ENCODE measurements at places on chromosomes 4 and X.
A peak's percentile ranks its signal among the peaks of the same experiment; 100 is the strongest.

GRCh38 chr4:43452948-43453347, 560.4 kb downstream of the GRXCR1 start:
- no peak for DNase-seq

- no peak for DNase-seq
These were observed 109.8 kb upstream of the ANXA3 start for GRCh38 chr4:78441756-78442155.

DNA sequence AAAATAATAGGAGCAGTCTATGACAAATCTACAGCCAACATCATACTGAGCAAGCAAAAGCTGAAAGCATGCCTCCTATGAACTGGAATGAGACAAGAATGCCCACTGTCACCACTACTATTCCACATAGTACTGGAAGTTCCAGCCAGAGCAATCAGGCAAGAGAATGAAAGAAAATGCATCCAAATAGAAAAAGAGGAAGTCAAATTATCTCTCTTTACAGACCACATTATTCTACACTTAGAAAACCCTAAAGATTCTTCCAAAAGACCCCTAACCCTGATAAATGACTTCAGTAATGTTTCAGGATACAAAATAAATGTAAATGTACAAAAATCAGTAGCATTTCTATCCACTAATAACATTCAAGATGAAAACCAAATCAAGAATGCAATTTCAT, 249.0 kb downstream of the STK32B start:
- no peak for DNase-seq

DNA sequence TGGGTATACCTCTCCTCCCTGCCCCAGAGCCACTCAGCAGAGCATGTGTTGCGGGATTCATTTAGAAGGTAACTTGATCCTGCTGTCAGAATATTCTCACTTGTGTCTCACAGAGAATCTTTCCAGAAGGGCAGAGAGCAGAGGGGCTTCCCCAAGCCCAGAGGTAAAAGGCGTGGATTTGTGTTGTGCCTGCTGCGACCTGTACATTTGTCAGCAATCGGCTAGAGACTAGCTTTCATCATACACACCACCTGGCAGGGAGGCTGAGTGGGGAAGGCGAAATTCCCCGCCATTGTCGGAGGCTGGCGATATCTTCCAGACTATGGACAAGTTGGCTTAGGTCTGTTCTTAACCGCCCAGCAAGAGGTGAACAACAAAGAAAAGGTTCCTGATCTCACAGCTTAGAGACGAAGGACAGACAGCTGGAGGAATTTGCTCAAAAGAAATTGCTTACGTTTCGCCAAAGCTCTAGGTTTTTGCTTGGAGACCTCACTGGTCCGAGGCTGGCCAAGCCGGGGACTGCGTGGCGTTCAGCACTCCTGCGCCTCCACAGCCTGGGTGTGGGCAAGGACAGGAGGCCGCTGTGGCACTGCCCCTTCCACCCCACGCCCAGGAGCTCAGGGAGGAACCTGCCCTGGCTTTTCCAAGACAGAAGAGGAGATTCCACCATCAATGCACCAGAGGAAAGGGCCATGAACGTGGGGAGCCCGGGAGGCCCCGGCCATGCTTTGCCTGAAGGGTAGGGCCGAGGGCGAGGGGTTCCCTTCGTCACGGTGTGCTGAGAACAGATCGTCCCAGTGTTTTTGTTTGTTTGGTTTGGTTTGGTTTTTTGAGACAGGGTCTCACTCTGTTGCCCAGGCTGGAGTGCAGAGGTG, 69.4 kb downstream of the DCTD start:
- no peak for DNase-seq

DNA sequence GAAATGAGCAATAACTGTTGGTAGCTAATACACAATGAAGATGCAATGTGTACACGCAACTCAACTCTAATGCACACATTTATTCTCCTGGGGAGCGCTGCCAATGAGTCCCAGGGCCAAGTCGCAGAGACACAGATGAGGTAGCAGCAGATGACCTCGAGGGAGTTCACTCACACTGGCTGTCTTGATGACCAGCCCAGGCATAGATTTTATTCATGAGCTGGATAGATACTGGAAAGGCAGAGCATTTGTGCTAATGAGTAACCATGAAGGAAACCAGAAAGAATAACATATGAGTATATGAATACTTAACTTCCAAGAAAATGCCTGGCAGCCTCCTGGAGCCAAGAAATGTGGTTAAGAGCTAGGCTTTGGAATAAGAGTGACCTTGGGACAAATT, 42.3 kb downstream of the RASL11B start:
- DNase-seq, result no peak

DNA sequence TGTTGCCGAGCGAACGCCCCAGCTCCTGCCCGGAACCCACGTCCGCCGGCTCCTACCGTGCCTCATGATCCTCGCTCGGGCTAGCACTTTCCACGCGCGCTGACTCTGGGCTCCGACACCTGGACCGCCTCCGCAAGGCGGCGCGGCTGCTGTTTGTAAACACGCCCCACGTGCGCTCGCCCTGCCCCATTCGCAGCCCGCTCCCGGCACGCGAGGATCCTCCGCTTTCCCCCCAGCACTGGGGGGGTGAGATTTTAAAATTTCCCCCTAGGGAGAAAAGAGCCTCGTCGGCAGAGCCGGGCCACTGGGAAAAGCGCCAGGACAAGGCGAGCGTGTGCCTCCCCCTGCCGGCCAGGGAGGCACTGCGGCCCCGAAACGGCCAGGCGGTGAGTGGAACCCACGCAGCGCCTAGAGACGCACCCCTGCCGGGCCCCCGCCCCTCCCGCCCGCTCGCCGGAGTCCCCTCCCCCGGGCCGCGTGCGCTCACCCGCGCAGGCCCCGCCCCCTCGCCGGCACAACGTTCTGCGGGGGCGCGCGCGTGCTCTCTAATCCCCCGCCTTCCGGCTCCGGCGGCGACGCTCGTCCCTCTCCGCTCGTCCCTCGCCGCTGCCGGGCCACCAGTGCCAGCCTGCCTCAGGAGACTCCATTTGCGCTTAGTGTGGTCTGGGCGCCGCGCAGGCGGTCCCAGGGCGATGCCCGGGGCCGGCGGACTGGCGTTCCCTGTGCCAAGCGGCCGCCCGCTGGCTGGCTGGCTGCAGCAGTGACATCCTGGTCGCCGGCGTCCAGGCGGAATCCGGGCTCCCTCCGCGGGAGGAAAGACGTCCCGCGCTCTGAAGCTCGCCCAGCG, at the start of gene TIGD2:
TIGD2 (plus strand) TSS at position 548 of the 847 bp plus-strand sequence. CDS start 1,442 bp downstream, outside the sequence.
- peak; percentile 95 for DNase-seq

- DNase-seq, result no peak
These were observed 27.8 kb upstream of the TMEM164 start for GRCh38 chrX:109974906-109975655.

DNA sequence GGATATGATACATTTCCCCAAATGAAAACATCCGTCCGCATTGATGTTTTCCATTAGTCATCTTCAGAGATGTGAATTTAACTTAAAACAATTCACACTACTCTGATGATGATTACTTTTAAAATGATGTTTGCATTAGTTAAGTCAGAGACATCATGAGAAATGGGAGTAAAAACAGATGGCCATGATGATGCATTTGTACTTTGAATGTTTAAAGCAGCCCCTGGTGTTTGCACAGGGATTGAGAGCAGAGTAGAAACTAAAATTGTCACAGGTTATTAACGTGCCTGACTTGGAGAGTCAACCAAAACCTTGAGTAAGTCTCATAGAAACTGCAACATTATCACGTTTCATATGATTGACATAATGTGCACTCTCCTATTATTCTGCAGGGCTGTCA, 117.2 kb downstream of the CFAP299 start:
- DNase-seq, result no peak

DNA sequence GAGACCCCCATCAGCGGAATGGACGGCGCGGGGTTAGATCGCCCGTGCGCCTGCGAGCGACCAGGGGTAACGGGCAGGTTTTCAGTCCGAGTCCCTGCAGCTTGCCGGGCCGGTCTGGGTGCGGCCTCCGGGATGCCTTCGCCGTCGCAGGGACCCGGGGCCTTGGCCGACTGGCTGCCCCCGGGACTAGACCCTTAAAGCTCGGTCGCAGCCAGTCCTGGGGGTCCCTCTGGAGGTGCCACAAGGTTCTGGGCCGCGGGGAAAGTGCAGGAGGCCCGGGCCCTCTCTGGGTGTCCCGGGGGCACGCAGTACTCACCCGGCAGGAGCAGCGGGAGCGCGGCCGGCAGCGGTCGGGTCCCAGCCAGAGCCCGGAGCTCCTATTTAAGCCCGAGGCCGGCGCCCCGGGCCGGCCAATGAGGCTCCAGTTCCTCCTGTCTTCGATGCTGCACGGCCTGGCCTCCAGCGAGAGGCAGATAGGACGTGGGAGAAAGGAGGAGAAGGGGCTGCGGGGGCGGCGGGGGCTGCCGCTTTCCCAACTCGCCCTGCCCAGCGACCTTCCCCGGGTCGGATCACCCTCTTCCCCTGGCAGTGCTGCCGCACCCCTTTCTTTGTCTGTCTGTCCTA, at the start of gene SPON2:
SPON2 (minus strand) TSS at position 356 of the 624 bp plus-strand sequence.
- DNase-seq, result peak; percentile 14

- no peak for DNase-seq
These were observed 1.6 kb upstream of the ZC4H2 start for GRCh38 chrX:64977830-64978229.

DNA sequence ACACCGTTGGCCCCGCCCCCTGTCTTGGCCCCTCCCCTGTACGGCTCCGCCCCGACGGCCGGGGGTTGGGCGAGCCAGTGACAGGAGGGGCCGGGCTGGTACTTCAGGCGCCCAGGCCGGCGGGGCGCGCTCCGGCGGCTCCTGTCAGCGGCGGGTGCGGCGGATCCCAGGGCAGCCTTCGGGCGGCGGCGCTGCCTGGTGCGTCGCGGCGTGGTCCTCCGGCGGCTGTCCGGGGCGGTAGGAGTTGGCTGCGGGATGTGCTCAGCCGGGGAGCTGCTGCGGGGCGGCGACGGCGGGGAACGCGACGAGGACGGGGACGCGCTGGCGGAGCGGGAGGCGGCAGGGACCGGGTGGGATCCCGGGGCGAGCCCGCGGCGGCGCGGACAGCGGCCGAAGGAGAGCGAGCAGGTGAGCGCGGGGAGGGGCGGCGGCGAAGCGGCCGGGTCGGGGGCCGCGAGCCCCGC, at the start of gene FAM241A:
FAM241A (plus strand) TSS at position 129 of the 464 bp plus-strand sequence; CDS start at position 256, 127 bp downstream.
- peak; percentile 91 for DNase-seq

DNA sequence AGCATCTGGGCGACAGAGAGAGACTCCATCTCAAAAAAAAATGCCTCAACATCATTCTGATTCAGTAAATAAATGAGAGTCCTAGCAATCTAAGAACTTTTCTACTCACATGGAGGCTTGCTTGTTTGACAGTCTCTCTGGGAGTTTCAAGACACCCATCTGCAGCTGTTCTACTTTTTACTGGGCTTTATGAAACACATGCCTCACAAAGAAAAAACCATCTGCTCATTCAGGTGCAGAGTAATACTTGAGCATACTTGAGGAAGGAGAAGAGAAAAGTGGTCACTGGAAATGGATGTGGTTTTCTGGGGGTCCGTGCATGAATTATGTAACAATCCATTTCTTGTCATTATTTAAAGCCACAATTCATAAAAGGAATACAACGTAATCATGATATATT, 87.1 kb upstream of the DDX53 start:
- DNase-seq, result no peak

DNA sequence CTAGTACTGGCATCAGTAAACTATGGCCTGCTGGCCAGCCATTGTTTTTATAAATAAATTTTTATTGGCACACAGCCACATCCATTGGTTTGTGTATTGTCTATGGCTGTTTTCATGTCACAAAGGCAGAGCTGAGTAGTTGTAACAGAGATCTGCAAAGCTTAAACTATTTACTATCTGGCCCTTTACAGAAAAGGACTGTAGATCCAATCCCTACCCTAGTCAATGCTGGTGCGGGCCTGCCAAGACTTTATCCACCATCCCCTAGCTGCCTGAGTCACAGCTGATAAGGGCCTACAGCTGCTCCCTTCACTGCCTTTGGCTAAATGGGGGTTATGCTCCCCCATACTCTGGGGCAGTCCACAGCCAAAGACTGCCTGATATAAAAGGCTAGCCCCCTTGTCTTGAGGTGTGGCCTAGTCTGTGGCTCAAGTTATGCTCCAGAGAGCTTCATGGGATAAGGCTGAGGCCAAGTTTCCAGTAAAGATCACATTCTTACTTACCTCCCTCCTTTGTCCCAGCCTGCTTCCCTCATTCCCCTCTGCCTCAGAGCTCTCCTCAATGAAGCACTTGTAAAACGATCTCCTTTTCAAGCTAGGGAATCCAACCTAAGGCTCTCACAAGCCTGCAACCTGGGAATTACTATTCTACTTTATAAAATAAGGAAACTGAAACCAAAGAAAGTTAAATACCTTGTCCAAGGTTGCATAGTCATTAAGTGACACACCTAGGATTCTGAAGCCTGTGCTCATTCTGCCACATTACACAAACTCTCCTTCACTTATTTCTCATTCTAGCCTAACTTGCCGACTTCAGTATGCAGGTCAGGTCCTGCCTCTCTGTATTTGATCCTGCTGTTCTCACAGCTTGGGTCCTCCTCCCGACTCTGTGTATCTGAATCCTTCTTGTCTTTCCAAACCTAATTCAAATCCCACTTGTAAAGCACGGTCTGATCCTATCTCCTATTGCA, 20.7 kb downstream of the ACE2 start:
- no peak for DNase-seq

DNA sequence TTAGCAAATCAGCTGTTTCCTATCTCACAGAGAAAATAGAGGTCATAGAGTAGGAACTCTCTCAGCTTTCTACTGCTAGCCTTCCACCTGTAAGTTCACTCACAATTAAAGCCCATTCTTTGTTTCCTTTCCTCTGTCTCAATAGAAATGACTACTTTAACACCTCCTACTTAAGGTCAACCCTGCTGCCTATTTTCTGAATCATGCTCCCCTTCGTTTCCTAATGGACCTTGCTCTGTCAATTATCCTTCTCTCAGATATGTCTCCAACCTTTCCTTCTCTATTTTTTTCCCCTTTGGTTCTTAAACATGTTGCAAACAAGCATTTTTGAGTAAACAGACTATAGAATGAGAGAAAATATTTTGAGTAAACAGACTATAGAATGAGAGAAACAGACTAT, 5.1 kb upstream of the PAQR3 start:
- DNase-seq, result no peak

DNA sequence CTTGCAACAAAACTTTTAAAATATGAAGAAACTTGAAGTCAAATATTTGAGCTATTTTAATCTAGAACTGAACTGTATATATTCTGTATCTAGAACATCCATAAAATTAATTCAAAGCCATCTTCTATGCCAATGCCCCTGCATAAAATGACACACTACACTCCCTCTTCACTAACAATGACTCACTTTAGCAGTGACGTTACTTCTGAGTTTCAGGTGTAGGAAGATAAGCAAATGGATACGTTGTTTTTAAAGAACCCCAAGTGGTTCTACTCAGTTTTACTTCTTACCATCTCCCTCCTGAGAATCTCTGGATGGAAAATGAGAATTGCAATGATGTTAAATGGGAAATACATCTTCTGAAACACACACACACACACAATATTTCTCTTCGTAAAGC, 45.2 kb downstream of the CXXC4 start:
- no peak for DNase-seq

- no peak for DNase-seq
These were observed 51.6 kb downstream of the RPS3A start for GRCh38 chr4:151150821-151151580.

GRCh38 chrX:139762400-139763183, 54.6 kb upstream of the MCF2 start:
- DNase-seq, result no peak

- no peak for DNase-seq
These were observed 72.5 kb downstream of the DDIT4L start for GRCh38 chr4:100117750-100118149.

- DNase-seq, result no peak
These were observed 182.0 kb downstream of the ARHGAP24 start for GRCh38 chr4:85656759-85657505.

- no peak for DNase-seq
These were observed 63.0 kb downstream of the MAPK10 start for GRCh38 chr4:86296865-86297264.

- DNase-seq, result no peak
These were observed 69.2 kb downstream of the PTCHD1 start for GRCh38 chrX:23403849-23404248.
